ENCODE measurements at places on chromosomes 4 and X.

DNA sequence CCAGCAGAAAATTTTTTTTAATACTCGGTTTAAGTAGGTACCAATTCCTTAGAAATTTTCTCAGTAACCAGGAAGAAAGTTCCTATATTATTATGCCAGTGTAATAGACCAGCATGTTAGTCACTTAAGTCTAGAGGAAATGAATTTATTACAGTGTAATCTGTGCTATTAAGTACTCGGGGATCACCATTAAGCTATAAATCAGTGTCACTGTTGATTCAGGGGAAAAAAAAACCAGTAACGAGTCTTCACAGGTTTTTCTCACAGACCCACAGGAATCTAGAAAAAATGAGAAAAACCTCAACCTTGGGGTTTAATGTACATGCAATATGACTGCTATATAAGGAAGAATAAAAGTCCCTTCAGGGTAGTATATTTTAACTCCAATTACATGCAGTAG is 138.3 kb upstream of the IL1RAPL2 start:
- DNase-seq: no peak

DNA sequence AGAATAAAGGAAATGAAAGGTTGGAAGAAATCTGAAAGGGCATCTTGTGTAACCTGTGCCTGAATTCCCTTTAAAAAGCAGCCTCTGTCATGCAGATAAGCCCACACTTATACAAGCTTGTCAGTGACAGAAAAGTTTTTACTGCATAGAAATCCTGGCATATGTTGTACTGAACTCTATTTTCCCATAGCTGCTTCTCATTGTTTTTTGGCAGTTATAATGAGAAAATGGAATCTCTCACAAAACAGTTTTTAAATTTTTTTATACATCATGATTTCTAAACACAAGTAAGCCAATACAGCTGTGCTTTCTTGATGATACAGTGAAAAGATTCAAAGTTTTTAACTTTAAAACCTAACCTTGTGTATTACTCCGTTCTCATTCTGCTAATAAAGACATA is 511.4 kb upstream of the ARX start:
- no peak for DNase-seq

- peak; percentile 81 for DNase-seq
These were observed at the start of gene EOLA1 for GRCh38 chrX:149540621-149541520. TSS of gene EOLA1 (plus strand) at chrX:149541012. CDS start at chrX:149545631, 4,619 bp downstream.

DNA sequence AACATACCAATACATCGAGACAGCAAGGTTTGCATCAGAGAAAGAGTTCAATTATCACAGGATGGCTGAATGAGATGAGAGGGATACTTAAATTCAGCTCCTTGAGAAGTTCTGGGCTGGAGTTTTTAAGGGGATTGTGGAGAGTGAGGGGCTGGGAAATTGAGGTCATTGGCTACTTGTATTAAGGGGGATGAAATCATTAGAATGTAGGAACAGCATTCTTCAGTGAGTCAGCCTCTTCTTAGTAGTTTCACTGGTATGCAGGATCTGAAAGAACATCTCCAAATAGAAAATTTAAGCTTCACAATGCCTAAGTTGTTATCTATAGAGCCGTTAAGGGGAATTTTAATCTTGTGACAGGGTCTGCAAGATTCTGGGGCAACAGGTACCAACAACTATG is 211.6 kb upstream of the TAPT1 start:
- DNase-seq: no peak

DNA sequence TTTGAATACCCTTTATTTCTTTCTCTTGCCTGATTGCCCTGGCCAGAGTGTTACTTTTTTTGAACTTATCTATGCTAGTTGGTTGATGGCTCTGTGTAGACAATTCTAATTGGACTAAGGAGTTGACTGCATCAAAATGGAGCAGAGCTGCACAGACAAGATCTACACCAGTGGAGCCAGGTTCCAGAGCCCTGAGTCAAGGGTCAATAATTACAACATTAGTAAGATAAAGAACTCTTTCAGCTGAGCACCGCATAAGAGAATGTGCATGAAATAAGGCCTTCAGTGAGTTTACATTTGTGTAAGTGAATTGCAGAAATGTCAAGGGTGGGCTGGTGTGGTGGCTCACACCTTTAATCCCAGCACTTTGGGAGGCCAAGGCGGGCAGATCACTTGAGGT is 599.7 kb upstream of the TENM3 start:
- DNase-seq: no peak

DNA sequence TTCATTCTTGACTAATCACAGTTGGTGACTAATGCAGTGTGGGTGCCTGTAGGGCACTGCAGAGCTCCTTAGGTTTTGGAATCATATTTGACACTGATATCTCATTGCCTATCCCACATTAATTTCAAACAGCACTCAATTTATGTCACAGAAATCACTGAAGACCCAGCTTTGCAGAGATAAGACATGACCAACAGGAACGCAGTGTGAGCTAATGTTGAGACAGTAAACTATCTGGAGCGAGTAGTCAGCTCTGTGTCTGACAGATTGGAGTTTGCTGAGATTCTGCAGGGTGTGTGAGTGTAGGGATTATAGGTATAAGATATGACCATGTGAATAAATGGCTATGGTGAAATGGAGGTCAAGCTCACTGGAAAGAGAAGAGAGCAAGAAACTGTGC is 1586.1 kb upstream of the AGA start:
- DNase-seq: no peak

DNA sequence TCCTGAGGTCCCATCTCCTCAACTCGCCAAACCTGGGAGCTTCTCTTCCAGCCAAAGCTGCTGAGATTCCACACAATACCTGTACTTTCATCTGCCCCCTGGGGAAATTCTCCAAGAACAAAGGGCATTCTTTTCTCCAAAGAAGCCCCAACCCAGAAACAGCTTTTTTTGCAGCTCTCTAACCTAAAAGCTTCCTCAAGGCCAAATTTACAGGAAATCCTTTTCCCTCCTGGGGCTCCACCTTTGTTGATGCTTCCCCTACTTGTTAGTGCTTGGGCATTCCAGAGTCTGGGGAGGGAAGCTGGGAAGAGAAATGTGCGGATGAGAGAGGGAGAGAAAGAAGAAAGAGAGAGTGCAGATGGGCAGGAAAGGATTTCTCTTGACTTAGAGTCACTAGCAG is 24.3 kb downstream of the ZBTB33 start:
- DNase-seq: no peak

- no peak for DNase-seq
These were observed 36.6 kb upstream of the BRWD3 start for GRCh38 chrX:80846247-80846646.

DNA sequence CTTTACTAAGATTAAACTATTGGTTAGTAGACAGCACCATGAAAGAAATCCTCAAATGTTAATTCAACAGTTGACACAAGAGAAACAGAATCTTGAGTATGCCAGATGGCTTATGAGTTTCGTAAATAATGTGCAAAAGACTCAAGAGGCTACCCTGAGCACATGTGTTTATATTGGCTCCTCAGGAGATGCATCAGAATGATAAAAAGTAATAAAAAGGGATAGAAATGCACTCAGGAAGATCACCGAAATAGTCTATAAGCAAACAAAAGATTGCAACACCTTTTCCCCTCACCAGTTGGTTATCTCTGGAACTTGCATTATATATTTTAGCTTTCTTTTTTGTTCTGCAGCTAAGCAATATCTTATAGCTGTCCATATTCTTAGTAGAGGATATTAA is 84.4 kb downstream of the SCFD2 start:
- no peak for DNase-seq

DNA sequence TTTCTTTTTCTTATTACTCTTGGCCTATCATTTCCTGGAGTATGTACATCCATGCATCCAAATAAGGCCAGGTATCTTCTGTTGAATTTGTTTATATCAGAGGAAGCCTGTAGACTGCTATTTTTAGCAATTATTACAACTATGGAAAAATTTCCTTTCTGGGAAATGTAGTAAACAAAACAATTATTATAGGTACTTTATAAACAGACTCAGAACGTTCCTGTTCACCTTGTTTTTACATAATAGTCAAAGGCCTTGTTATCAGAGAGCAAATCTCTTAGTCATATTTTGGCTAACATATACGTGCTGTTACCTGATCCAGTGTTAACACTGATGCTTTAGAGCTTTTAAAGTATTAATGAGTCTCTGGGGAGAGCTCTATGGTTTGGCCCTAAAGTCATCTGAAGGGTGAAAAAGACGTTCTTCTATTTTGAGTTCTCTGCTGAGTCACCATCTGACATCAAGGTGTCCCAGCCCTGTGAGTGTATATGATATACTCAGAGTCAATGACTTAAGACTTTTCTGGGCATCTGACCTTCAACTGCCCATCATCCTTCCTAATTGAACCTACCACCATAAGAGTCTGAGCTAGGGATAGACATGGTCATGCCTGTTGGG is 7.3 kb downstream of the SPARCL1 start:
- peak; percentile 56 for DNase-seq

DNA sequence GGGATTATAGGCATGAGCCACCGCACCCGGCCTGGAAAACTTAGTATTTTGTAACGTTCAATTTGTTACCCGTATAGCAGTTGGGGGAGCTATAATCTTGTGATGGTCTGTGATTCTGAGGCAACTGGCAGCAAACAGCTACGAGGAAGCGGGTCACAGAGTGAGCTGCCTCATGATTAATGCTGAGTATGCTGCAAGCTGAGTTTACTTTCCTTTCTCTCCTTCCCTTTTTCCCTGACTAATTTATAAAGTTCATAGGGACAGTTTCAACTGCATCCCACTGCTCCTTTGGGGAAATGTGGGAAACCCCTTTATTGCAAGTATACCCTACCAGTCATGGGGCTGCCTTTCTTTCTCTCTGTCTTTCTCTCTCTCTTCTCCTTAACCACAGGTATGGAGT is 17.7 kb upstream of the ELOVL6 start:
- no peak for DNase-seq

DNA sequence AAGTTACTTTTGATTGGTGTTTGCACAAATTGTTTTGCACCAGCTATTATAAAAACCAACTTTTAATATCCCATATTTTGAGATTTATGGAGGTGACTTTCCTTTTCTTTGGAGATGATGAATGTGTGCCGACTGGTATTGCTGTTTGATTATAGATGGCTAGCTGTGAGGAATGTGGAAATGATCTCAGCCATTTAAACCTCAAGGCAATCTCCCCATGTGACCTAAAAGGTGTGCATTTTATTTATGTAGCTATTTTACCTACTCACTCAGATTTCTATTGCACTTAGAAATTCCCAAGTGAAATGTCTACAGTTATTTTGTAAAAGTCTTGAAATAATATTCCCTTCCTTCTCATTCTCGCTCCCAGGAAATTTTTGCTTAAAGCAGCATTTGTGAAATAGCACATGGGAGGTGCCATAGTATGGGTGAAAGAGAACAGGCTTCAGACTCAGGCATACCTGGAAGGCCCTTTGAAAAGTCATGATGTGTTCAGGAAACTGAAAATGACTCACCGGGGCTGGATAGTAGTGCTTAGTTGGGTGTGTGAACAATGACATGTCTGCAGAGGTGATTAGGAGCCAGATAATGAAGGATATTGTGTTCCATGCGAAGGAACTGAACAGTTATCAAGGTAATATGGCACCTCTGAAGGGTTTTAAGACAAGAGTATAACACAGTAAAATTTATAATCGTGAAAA is 247.6 kb downstream of the CBLL2 start:
- DNase-seq: no peak

GRCh38 chr4:10066670-10067651 is 45.7 kb upstream of the SLC2A9 start:
- DNase-seq: no peak

GRCh38 chrX:154902408-154902807 is 16.3 kb downstream of the F8A1 start:
- DNase-seq: no peak

DNA sequence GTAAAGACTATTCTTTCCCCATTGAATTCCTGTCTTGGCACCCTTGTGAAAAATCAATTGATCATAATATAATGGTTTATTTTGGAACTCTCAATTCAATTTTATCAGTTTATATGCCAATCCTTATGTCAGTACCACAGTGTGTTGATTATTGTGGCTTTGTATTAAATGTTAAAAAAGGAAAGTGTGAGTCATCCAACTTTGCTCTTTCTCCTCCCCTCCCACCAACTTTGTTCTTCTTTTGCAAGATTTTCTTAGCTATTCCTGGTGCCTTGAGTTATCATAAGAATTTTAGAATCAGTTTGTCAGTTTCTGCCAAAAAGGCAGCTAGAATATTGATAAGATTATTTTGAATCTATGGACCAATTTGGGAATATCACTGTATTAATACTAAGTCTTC is 11.2 kb upstream of the RNF175 start:
- DNase-seq: no peak

DNA sequence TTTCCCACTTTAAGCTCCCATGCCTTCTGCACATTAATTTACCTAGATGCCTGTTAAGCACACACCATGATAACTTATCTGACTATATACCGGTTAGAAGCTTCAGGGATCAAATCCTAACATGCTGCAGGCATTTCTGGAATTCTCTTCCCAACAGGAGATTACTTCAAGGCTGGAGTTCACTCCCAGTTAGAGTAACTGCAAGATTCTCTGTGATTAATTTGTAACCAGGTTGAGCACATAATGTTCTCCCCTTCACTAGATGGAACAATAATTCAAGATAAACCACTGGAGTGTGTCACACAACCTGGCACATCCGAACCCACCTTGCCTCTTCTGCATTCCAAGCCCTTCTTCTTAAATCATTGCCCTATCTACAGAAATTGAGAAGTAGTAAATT is 11.8 kb upstream of the UGT2A3 start:
- DNase-seq: no peak

- DNase-seq: no peak
These were observed 442.9 kb upstream of the RASGEF1B start for GRCh38 chr4:81914623-81915022.

DNA sequence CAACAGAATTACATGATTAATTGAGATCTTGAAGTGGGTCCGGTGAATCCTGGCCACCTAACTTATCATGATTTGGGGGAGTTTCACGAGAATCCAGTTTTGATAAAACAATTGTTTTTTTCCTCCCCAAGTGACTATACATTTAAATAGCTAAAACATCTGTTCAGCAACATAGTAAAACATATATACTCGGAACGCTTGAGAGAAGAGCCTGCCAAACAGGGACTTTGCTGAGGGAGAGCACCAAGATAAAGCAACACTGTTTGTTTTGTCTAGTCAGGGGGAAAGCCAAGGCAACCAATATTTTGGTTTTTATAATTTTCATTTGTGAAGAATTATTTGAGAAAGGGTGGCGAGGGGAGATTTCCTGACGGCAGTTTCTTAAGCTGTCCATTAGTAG is 381 bp downstream of the PHEX start:
- no peak for DNase-seq

GRCh38 chrX:86178906-86179305 is 30.7 kb downstream of the DACH2 start:
- no peak for DNase-seq

GRCh38 chr4:127759228-127759820 is 22.8 kb upstream of the HSPA4L start:
- DNase-seq: no peak

- no peak for DNase-seq
These were observed 249.1 kb upstream of the FAM47A start for GRCh38 chrX:34381241-34381640.

GRCh38 chr4:127055357-127055756 is 577.4 kb upstream of the INTU start:
- no peak for DNase-seq
